ENCODE measurements at places on chromosomes 4 and X. TPM values are rescaled to one million over a fixed set of nuclear protein-coding genes. Genes with fewer than 3 reads are reported as not detected.

Gene ANKRD37
- total RNA-seq = 4.7 TPM

DNA sequence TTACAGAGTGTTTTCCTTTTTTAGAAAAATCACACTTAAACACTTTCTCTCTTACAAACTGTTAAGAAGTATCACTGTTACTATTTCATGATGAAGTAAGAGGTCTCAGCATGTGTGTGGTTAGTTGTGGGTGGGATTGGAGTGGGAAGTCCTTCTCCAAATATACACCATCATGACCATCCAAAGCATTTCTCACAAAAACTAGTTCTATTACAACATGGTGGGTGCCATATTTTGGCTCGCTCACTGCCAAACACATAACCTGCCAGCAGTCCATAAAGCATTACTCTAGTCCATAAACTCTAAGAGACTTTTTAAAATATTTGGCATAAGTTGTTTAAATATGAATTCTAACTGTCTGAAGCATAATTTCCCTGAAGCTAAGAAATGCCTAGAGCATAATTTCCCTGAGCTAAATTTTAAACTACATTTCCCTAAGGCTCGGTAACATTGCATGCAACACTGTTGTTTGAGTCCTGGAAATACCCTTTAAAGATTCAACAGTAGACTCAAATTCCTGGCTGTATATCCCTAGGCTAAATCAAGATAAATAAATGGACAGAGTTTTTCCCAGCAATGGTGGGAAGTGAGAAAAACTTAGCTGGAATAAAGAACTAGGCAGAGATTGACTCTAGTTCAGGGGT, 415.0 kb upstream of the INTU start:
- no peak for DNase-seq

Gene TLL1
- total RNA-seq = 0.57 TPM

Gene AKAP14
- total RNA-seq = not detected

GRCh38 chr4:32551943-32552342, 1831.8 kb downstream of the PCDH7 start:
- DNase-seq = no peak

Gene FNIP2
- 6.0 TPM for total RNA-seq

GRCh38 chrX:21126661-21127060, 247.6 kb upstream of the CNKSR2 start:
- no peak for DNase-seq

GRCh38 chrX:5683996-5684395, 544.7 kb downstream of the NLGN4X start:
- DNase-seq = no peak

Gene PDCL2
- not detected for total RNA-seq

DNA sequence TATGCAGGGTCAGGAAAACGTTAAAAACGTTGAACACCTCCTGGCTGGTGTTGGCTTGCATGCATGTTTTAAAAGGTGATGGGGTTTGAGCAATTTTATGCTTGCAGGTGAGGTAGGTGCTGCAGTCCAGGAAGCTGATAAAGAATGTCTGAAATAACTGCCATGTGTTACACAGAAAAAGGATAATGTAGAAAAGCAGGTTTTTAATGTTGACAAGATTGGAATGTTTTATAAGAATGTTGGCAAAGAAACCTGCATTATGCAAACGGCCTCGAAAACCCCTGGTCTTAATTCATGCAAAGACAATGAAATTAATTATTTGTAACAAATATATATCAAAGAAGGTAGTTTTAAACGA, 723.7 kb upstream of the AGA start:
- no peak for DNase-seq

GRCh38 chrX:53483416-53483815, 49.2 kb upstream of the HSD17B10 start:
- DNase-seq = no peak

- DNase-seq = no peak
Measured at GRCh38 chr4:165006886-165007285, 24.9 kb upstream of the TRIM60 start.

DNA sequence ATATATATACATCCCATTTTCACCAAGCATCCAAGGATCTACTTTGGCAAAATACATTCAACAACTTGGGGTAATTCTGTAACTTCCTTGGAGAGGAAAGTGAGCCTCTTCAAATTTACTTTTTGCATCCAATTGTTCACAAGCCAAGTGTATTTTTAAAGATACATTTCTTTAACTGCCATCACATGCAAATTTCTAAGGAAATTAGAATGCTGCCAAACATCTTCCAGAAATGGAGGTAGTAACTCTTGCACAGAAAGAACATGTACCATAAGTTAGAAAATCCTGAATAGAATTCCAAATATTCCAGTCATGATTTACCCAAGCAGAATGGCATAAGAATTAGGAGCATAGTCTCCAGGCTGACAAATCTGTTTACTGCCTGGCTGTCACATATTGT, 220.5 kb upstream of the NWD2 start:
- DNase-seq = no peak

GRCh38 chr4:26813698-26814097, 46.9 kb upstream of the STIM2 start:
- no peak for DNase-seq

DNA sequence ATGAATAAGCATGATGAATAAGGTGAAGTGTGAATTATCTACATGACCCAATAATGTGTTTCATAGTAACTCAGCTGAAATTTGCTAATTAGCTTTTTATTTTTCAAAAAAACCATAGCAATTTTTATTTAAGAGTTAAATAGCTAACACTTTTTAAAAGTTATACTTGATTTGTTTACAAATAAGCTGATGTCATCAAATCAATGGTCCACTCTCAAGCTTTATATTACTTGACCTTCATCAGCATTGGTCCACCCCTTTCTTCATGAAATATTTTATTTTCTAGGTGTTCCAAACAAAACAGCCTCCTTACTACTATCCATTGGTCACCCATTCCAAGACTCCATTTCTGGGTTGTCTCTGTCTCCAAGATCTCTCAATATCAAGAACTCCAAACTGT, 649.0 kb upstream of the TENM3 start:
- no peak for DNase-seq

All from esophagus squamous epithelium (tissue), 5 donors.